ENCODE measurements at places on chromosomes 11 and 22. TPM values are rescaled to one million over a fixed set of nuclear protein-coding genes. Genes with fewer than 3 reads are reported as not detected.

DNA sequence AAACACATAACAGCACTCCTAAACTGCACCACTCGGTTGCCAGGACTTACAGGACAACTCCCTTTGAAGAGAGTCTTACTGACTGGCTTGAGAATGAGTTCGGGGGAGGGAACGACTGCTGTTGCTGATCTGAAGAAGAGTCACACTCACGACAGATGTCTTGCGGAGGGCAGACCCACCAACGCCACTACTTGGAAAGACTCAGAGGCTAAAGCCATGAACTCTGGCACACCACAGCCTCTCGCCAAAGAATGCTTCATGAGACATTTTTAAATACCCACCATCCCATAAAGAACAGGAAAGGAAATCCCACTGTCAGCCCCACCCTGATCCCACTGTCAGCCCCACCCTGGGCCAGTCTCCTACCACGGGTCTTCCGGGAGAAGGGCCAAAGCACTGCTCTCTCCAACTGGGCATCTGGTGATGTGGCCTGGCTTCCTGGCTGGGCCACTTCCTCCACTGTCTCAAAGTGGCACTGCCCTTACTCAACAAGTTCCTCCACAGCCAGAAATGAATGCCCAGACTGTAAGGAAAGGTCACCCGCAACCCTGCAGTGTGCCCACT, 73.6 kb downstream of the MICAL3 start:
- DNase-seq = no peak

The PRG3 gene
- not detected for total RNA-seq

- DNase-seq = no peak
These were observed at the start of gene HTATIP2 for GRCh38 chr11:20363500-20364340. Gene HTATIP2, plus strand, starts transcription at chr11:20363714. Its CDS starts 524 bp downstream, at chr11:20364238.

The MS4A6A gene
- 143 TPM for total RNA-seq

DNA sequence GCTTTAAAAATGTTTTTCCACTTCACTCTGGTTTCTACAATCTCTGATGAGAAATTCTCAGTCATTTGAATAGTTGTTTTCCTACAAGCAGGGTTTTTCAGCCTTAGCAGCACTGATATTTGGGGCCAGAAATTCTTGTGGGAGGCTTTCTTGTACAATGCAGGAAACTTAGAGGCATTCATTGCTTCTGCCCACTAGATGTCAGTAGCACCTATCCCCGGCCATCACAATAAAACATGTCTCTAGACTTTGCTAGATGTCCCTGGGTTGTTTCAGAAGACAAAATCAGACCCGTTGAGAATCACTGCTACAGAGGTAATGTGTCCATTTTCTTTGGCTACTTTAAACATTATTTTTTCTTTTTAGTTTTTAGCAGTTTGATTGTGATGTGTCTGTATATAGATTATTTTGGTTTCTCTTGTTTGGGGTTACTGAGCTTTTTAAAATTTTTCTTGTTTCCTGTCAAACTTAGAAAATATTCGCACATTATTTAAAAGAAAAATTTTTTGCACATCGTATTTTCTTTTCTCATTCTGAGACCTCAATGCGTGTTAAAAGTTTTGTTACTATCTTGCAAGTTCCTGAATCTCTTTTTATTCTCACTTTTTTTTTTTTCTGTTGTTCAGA, 60.8 kb upstream of the CCDC179 start:
- DNase-seq = no peak

The CDKN1C gene
- 156 TPM for total RNA-seq

The CD248 gene
- total RNA-seq = 37.8 TPM

GRCh38 chr11:74185285-74185684, 14.2 kb downstream of the PPME1 start:
- DNase-seq = no peak

- DNase-seq = no peak
These were observed 2.9 kb downstream of the KLHL35 start for GRCh38 chr11:75429902-75430713.

Measured in esophagus muscularis mucosa (tissue), 4 donors.